Posterior cingulate gyrus (tissue), 11 donors: ENCODE measurements at places on chromosomes 5 and 9.

GRCh38 chr5:113319256-113320053, 115.3 kb downstream of the TSSK1B start:
- no peak for DNase-seq

GRCh38 chr9:113611461-113612215, 148.1 kb downstream of the RGS3 start:
- no peak for DNase-seq

GRCh38 chr9:6383551-6384225, 29.3 kb upstream of the UHRF2 start:
- DNase-seq, result no peak

GRCh38 chr9:101758304-101758930, 20.0 kb upstream of the GRIN3A start:
- no peak for DNase-seq

- DNase-seq, result no peak
Observed at GRCh38 chr5:148751025-148751424, 75.4 kb upstream of the ADRB2 start.

DNA sequence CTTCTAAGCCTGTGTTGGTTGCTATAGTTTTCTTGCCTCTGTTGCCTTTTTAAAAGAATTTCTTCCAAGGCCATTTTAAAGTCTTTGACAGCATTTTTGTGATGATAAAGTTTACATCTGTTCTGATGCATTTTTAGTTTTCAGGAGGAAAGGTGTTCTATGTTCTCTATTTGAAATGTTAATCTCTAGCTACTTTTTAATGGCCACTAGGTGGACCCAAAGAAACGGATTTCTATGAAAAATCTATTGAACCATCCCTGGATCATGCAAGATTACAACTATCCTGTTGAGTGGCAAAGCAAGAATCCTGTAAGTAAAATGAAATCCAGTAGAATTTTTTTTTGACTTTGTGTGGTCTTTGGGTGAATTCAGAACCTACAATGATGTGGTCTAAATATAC, 60.2 kb downstream of the MELK start:
- DNase-seq, result no peak

DNA sequence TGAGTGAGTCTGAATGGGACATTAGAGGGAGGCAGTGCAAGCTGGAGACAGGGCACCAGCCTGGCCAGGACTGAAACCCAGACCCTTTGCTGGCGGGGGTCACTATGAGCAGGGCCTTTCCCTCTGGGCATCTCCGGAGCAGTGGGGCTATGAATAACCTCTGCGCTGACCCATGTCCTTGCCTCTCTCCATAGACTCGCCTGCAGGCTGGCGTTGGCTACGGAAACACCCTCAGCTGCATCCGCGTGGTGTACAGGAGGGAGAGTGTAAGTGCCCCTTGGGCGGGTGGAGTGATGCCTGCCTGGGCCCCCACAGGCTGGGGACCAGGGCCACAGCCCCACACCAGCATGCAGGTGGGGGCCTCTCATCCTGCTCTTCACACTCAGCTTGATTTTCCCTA, 15.8 kb downstream of the SLC25A48 start:
- no peak for DNase-seq

DNA sequence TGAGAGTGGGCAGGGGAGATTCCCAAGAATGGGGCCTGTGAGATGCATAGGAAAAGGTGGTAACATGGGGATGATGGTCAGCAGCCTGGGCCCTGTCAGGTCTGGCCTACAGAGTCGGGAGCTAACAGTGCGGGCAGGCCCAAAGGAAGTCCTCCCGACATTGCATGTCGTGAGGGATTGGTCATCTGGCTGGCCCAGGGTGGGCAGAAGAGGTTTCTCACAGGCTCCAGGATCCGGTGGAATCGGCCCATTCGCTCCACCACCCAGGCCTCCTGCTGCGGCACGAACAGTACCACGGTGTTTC, 514 bp downstream of the STOML2 start:
- no peak for DNase-seq

DNA sequence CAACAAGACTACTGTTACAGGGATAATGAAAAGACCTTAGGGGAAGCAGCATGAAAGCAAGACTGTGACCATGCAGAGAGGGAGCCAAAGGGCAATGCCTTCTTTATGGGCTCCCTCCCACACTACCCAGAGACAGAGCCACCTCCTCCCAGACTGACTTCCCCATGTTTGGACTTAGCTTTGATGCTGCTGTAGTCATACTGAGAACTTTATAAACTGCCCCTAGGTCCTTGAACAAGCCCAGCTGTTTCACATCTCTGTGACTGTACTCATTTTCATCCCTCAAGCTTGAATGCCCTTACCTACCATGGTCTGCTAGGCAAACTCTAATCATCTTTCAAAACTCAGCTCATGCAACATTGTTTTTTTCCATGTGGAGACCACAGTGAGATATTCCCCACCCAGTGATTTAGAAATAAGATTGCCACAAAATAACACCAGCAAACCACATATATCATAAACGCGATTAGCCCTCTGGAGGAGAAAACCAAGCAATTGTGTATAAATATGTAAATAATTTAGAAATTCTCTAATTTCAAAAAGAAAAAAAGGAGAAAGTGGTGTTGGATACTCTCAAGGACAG, 23.4 kb upstream of the FAM169A start:
- DNase-seq, result no peak

DNA sequence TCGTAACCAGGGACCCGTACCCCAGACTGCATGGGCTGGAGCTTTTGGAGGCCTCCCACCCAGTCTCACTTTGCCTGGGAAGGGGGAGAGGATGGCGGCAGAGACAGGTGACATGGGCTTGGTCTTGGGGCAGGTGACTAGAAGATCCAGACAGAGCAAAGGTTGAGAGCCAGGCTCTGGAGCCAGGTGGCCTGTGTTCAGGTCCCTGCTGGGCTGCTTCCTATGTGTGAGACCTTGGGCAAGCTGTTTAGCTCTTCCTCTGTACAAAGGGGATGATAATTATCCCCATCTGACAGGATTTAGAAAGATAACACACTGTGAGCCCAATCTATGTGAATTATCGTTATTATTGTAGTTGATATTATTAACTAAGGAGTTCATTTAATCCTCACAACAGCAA, 16.1 kb upstream of the NDST1 start:
- DNase-seq, result no peak

GRCh38 chr5:53035868-53036381, 46.8 kb downstream of the ITGA2 start:
- DNase-seq, result no peak

GRCh38 chr5:134509308-134510040, 16.0 kb upstream of the JADE2 start:
- no peak for DNase-seq

- no peak for DNase-seq
Observed at GRCh38 chr5:5350101-5350500, 72.4 kb upstream of the ICE1 start.

DNA sequence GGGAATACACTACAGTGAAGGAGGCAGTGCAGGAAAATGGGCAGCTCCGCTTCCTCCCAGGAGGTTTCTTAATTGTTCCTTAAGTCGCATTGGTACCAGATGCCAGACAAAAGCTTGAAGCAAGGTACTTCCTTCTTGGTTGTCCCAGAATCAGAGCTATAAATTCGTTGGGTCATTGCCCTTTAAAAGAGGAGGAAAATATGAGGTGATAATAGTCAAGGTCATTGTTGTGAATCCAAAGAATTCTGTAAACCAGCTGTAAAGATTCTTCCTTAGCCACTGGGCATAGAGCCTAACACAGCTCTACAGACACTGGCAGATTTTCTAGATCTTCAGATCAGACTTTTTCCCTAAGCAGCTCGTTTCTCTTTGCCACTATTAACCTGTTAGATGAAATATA, 444.1 kb upstream of the TLE4 start:
- no peak for DNase-seq

- no peak for DNase-seq
Observed at GRCh38 chr9:110027671-110028081, 180.3 kb downstream of the C9orf152 start.

DNA sequence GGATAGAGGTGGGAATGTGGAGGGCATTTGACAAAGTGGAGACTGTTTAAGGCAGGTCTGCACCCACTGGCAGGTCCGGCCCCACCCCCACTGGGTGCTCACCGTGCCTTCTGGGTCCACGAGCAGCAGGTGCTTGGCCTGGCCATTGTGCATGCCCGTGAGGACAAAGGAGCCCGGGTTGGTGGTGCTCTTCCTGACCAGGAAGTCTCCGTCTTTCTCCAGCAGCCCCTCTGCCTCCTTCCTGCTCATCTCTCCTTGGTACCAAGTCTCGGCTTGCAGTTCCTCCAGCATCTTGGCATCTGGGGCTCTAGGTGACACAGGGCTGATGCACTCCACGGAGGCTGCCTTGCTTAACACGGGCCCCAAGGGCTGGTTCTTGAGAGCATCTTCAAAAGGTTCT, 46.6 kb downstream of the S1PR3 start:
- DNase-seq, result peak; percentile 79

DNA sequence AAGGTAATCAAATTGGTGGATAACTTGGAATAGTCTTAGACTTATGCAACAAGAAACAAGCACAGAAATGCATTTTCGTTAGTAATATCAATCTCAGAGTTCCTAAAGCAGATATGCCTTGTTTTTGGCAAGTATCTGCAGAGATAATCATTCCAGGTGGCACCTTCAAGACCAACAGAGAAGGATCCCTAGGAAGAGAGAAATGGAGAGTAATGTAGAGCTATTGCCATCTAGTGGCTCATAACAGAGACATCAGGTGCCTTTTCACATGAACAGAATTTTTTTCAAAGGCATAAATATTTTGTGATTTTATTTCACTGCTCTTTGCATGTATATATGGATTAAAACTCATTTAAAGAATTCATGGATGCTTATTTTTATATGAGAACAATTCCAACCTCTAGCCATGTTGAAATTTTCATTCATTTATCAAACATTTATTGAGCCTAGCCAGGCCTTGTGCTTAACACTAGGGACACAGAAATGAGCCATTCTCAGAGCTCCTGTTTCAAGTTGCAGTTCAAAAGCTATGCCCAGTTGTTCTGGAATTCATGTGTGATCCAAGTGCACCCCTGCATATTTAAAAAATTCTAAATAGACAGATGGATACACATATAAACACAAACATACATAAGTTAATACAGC, 117.5 kb upstream of the OR13F1 start:
- no peak for DNase-seq

DNA sequence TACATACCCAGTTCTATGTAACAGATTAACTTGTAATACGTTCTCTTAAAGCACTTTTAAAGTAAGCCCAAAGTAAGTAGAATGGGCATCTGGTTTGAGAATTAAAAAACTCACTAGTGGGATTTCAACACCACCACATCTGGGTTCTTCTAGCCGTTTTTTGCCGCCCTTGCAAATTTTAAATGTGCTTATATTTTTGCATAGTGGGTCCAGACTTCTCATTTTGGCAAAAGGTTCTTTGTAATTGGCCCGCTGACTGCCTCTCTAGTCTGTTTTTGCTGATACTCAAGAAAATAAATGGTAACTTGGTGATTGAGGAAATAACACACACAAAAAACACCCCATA, 582 bp upstream of the FBXO4 start:
- DNase-seq, result no peak

DNA sequence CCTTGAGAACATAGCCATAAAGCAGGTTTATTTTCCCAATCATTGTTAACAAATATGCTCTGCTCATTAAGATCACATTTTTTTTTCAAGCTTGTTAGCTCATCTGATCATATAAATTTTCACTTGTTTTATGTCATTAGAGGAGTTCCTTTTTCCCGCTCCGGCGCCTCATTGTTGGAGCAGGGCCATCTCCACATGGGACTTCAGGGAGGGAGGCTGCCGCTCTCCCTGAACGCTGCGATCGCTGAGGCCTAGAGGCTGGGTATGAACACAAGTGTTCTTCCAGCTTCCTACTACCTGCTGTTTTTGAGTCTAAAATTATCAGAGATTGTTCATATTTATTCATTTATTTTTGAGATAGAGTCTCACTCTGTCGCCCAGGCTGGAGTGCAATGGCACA, 246.9 kb downstream of the MPDZ start:
- no peak for DNase-seq

DNA sequence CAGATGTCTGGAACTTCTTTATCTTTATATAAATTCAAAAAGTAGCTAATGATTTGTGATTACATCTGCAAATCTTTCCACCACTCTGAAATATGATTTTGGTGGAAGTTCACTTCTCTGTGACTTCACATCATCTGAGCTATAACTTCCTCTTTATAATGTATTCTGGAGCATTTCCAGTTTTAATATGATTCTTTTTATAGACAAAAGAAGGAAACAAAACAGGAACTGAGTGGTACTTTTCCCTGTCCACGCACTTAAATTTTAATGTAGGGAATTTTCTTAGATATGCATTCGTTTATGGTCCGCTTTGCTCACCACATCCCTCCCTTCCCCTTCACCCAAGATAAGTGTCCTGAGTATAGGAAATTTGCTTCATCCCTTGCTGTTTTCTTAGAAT, 333.5 kb downstream of the CHSY3 start:
- DNase-seq, result no peak
